ENCODE measurements at places on chromosomes 6 and 20. TPM values are rescaled to one million over a fixed set of nuclear protein-coding genes. Genes with fewer than 3 reads are reported as not detected.

TMEM74B gene
- 1.6 TPM for total RNA-seq

ADGRF5 gene
- 4.5 TPM for total RNA-seq

CNR1 gene
- 0.24 TPM for total RNA-seq

IL17A gene
- total RNA-seq: not detected

CDYL gene
- 13.7 TPM for total RNA-seq

PAK5 gene
- total RNA-seq: 2.0 TPM

HRH3 gene
- not detected for total RNA-seq
